ENCODE measurements at places on chromosomes 13 and 19.

GRCh38 chr13:19657872-19658591 is 24.6 kb downstream of the MPHOSPH8 start:
- DNase-seq = no peak

GRCh38 chr19:50639121-50640112 is at the start of gene SYT3:
Gene SYT3, minus strand, starts transcription at chr19:50639881. Its CDS starts 2,470 bp downstream, at chr19:50637411.
- DNase-seq = no peak

DNA sequence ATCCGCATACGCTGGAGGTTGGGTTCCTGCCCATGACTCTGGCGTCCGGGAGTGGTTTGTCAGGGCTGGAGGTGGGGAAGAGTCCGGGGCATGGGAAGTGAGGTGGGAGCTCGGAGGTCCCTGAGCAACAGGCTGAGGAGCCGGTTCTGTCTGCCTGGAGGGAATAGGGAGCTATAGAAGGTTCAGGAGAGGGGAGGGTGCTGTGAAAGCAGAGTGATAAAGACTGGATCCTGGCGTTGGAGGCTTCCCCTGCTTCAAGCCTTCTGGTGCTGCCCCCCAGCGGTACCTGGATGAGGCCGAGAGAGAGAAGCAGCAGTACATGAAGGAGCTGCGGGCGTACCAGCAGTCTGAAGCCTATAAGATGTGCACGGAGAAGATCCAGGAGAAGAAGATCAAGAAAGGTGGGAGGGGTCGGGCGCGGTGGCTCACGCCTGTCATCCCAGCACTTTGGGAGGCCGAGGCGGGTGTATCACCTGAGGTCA is 2.6 kb downstream of the HMG20B start:
- no peak for DNase-seq

DNA sequence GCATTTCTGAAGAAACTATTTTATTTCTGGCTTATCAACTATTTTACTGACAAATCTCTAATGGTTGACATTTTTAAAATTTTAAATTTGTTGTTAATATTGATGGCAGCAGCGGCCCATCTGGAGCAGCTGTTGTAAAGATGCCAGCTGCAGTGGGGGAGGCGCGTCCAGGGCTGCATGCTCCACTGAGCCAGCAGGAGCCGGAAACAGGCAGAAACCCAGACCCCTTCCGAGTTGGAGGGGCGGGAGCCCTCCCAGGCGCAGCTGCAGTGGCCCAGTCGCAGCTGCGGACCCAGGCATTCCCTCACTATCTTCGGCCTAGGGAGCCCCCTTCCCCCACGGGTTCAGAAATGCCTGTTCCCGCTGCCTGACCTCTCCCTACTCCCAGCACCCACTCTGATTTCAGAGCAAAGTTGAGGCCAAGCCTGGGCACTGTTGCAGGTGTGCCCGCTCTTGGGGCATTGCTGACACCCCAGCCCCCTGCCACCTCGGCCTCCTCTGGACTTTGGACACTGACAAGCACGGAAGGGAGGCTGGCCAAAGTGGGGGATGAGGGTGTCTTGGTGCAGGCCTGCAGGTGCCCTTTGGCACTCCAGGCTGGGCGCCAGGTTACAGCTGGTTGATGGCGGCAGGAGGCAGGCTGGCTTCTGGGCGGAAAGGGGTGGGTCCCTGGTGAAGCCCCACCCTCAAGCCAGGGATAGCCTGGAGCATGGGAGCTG is 69.2 kb downstream of the PIBF1 start:
- DNase-seq = no peak

DNA sequence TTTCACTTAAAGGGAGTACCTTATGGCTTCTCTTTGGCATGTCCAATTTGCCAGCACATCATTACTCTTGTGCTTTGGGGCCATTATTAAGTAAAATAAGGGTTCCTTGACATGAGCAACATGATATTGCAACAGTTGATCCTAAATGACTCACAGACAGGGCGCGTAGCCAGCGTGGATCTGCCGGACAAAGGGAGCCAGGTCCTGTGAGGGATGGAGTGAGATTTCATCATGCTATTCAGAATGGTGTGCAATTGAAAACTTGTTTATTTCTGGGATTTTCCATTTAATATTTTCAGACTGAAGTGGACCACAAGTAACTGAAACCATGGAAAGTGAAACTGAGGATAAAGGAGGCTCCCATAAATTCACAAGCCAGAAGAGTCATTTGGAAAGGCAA is 48.6 kb upstream of the WASF3 start:
- DNase-seq = no peak

DNA sequence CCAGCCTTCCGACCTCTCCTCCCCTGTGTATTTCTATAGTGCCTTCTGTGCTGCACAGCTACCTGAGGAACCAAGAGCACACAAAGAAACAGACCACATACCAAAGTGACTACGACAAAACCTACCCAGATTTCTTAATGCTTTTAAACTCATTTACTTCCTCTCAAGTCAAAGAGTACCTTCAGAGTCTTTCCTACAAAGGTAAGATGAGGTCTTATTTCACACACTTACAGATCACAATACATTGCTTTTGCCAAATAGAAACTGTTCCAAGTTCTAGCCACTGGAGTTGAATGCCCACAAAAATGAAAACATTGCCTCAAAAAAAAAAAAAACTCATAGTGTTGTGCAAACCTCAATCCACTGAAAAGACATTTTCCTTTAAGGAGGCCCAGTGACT is 36.4 kb downstream of the TEX26 start:
- DNase-seq = no peak

Measured in activated CD8-positive, alpha-beta memory T cell treated with anti-CD3 and anti-CD28 coated beads for 4 hours (primary cell).